ENCODE measurements at places on chromosomes 3 and 15.

- H3K36me3 ChIP-seq, result peaks cover 22% of the 10 kb centered on the region
- peaks cover 72% of the 10 kb centered on the region for H3K4me1 ChIP-seq
- H3K4me3 ChIP-seq, result no peak overlapping the region
- H3K27ac ChIP-seq, result peak overlapping the region; percentile 98
- H3K27me3 ChIP-seq, result no peaks in the 10 kb centered on the region
- no peak for DNase-seq
Measured at GRCh38 chr3:50334339-50335075, 6.1 kb downstream of the RASSF1 start.

GRCh38 chr15:70053001-70053715, 44.6 kb downstream of the TLE3 start:
- DNase-seq, result no peak
- no peak overlapping the region for H3K27ac ChIP-seq
- H3K27me3 ChIP-seq, result no peaks in the 10 kb centered on the region

DNA sequence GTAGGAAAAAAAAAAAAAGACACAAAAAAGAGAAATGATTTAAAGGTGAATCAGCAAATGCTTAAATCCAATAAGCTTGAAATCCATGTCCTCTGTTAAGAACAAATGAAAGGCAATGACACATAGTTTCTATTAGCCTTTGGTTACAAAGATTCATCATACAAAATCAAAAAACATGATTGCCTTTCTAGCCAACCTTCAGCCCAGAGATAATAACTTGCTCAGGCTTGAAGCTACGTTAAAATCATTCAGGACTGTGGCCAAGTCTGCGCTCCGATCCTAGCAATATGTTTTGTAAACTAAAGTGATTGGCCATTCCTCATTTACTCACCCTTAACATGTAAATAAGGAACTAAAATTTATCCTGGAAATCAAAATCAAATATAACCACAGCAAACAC, 556.7 kb downstream of the FGF12 start:
- no peaks in the 10 kb centered on the region for H3K36me3 ChIP-seq
- peaks cover 10% of the 10 kb centered on the region for H3K27me3 ChIP-seq
- no peak overlapping the region for H3K27ac ChIP-seq
- no peaks in the 10 kb centered on the region for H3K4me1 ChIP-seq
- no peak for DNase-seq

- no peaks in the 10 kb centered on the region for H3K27me3 ChIP-seq
- H3K4me3 ChIP-seq, result no peak overlapping the region
- H3K27ac ChIP-seq, result peak overlapping the region; percentile 63
- peaks cover 29% of the 10 kb centered on the region for H3K4me1 ChIP-seq
- DNase-seq, result no peak
Measured at GRCh38 chr3:105747696-105748095, 121.1 kb downstream of the CBLB start.

GRCh38 chr3:181358562-181358961, 353.2 kb upstream of the SOX2 start:
- H3K27ac ChIP-seq, result no peak overlapping the region
- H3K4me1 ChIP-seq, result no peaks in the 10 kb centered on the region
- H3K27me3 ChIP-seq, result no peaks in the 10 kb centered on the region
- no peaks in the 10 kb centered on the region for H3K36me3 ChIP-seq

- peak overlapping the region; percentile 68 for H3K27ac ChIP-seq
- peak overlapping the region; percentile 38 for H3K4me3 ChIP-seq
- no peaks in the 10 kb centered on the region for H3K36me3 ChIP-seq
- H3K4me1 ChIP-seq, result peaks cover 12% of the 10 kb centered on the region
Measured at GRCh38 chr3:127304121-127304744, 16.4 kb upstream of the PRR20G start.

DNA sequence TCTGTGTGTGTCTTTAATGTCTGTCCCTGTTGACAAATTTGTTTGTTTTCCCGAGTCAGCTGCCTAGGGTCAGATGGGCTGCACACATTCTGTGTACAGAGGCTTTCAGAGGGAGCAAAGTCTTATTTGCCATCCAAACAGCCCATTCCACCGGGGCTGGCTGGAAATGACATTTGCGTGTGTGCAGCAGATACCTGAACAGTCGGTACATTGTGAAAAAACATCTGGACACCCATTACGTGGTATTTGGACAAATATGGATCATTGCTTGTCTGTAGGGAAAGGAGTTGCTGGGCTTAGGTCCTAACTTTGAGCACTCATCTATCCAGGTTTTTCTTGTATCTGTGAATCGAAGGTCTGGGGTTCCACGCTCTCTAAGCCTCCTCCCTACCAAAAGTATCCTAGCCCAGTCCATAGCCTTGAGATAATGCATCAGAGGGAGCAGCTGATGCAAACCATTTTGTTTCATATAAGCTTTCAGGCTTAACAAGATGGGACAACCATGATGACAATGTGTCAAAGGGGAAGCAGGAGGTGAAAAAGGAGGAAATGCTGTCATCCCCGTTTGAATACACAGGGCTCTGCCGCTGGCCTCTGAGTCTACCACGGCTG, 22.2 kb upstream of the CMTM8 start:
- H3K27ac ChIP-seq, result no peak overlapping the region
- H3K36me3 ChIP-seq, result no peaks in the 10 kb centered on the region
- DNase-seq, result no peak
- no peaks in the 10 kb centered on the region for H3K4me1 ChIP-seq

- H3K4me1 ChIP-seq, result peaks cover 1% of the 10 kb centered on the region
- no peak overlapping the region for H3K27ac ChIP-seq
- no peaks in the 10 kb centered on the region for H3K36me3 ChIP-seq
- DNase-seq, result no peak
- no peaks in the 10 kb centered on the region for H3K27me3 ChIP-seq
Measured at GRCh38 chr15:52434885-52435284, 93.8 kb downstream of the MYO5A start.

DNA sequence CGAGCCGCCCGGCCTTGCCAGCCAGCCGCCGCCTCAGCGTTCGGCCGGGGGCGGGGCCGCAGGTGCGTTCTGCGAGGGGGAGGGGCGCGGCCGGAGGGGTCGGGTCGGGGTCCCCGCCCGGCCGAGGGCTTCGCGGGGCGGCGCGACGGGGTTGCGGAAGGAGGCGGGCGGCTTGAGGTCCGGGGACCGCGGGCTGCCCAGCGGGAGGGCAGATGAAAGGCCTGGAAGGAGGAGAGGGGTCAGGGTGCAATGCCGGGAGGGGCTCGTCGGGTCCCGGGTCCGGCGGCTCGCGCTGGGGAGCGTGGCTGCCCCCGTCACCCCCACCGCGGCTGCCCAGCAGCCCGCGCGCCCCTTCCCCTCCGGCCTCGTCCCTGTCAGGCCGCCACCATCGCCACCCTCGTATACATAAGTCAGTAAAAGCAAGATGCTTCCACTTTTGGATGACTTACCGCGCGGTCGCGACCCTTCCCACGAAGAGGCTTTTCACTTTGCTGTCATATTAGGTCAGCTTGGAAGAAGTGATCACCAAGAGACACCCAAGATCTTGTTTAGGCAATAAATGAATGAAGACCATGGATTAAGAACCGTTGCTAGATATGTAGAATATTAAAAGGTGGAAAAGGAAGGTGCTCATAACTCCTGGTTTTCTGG, 620 bp upstream of the ANP32A start:
- H3K27me3 ChIP-seq, result no peaks in the 10 kb centered on the region
- peak overlapping the region; percentile 93 for H3K27ac ChIP-seq
- peaks cover 12% of the 10 kb centered on the region for H3K4me1 ChIP-seq
- H3K4me3 ChIP-seq, result peak overlapping the region; percentile 87
- no peak for DNase-seq

- no peak overlapping the region for H3K4me3 ChIP-seq
- no peak overlapping the region for H3K27ac ChIP-seq
- peaks cover 27% of the 10 kb centered on the region for H3K36me3 ChIP-seq
- no peak for DNase-seq
Measured at GRCh38 chr3:125257536-125257935, 45.0 kb upstream of the SLC12A8 start.

GRCh38 chr3:52277972-52278509, 408 bp downstream of the WDR82 start:
- peaks cover 26% of the 10 kb centered on the region for H3K4me1 ChIP-seq
- DNase-seq, result no peak
- H3K4me3 ChIP-seq, result peak overlapping the region; percentile 79
- peaks cover 11% of the 10 kb centered on the region for H3K36me3 ChIP-seq

DNA sequence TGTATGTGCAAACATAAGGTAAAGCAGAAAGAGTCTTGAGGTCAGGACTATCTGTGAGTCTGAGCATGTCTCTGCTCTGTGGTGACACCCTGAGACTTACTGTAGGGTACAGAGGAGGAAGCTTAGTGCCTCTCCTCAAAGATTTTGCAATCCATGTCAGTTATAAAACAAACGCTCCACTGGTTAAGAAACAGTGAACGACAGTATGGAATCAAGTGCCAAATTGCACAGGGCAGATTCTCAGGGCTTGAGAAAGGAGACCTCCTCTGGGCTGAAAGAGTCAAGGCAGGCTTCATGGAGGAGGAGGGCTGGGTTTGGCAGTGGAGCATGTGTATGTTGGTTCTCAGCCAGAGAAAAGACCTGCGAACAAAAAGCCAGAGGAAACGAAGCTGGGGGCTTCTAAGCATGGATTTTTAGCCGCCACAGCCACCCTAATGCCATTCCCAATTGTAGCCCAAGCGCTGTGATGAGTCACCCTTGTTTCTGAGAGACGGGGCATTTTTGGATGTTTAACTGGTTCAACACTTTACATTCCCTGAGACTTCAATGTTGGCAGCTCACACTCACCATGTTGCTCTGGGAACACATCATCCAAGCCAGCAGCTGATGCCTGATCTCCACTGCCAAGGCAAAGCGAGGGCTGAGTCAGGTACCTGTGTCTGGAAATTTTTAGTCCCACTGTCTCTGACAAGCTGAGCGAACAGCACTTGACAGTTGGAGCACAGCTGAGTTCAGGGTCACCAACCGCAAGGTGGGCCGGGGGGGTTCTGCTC, 3.4 kb upstream of the DGKG start:
- H3K4me1 ChIP-seq, result peaks cover 10% of the 10 kb centered on the region
- peaks cover 11% of the 10 kb centered on the region for H3K27me3 ChIP-seq
- no peak for DNase-seq
- no peak overlapping the region for H3K4me3 ChIP-seq

GRCh38 chr3:72086042-72086742, 301.2 kb upstream of the PROK2 start:
- no peak overlapping the region for H3K4me3 ChIP-seq
- H3K36me3 ChIP-seq, result no peaks in the 10 kb centered on the region
- DNase-seq, result no peak
- H3K27ac ChIP-seq, result no peak overlapping the region
- H3K4me1 ChIP-seq, result peaks cover 3% of the 10 kb centered on the region
- no peaks in the 10 kb centered on the region for H3K27me3 ChIP-seq

DNA sequence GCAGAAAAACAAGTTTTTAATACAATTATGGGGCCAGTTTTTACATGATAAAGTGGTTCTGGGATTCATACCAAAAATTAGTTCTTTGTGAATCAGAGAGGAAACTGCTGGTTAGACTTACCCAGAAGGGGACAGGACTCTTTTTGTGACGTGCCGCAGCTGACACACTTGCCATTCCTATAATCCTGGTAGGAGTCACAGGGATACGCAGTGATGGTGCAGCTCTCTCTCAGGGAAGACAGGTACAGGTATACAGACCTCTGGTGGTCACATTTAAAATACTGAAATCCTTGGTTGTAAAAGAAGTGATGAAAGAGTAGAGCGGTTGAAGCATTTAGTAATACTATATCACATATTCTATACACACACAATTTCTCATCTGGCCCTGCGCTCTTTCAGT, 20.2 kb upstream of the TMEM41A start:
- no peaks in the 10 kb centered on the region for H3K36me3 ChIP-seq
- H3K4me1 ChIP-seq, result no peaks in the 10 kb centered on the region
- no peak overlapping the region for H3K4me3 ChIP-seq
- DNase-seq, result no peak
- no peaks in the 10 kb centered on the region for H3K27me3 ChIP-seq
- no peak overlapping the region for H3K27ac ChIP-seq
